T-helper 2 cell treated with Interferon-gamma antibody and Interleukin-4, amounts not matched to agents 100 ng/mL and 5 ng/mL, for 36 hours (primary cell): ENCODE measurements at places on chromosomes 4 and X. TPM values are rescaled to one million over a fixed set of nuclear protein-coding genes. Genes with fewer than 3 reads are reported as not detected.

HSD17B10 gene
- 125 and 128 TPM in 2 replicates for total RNA-seq

LIMCH1 gene
- not detected in 2 replicates for total RNA-seq

HELT gene
- total RNA-seq, result not detected in 2 replicates

VCX gene
- total RNA-seq, result not detected in 2 replicates

TAF9B gene
- 23.0 TPM in 2 replicates for total RNA-seq

PDE6B gene
- total RNA-seq, result 13.5 and 14.1 TPM in 2 replicates

BLOC1S4 gene
- total RNA-seq, result 15.3 and 17.4 TPM in 2 replicates

SULT1E1 gene
- total RNA-seq, result not detected in 2 replicates

PRDX4 gene
- total RNA-seq, result 25.3 and 25.5 TPM in 2 replicates

MTNR1A gene
- total RNA-seq, result not detected in 2 replicates

CNGA1 gene
- total RNA-seq, result not detected in 2 replicates

FAM13A gene
- total RNA-seq, result 8.3 and 8.6 TPM in 2 replicates

PAGE2B gene
- 0.36 TPM in 1 of 2 replicates, not detected in the other for total RNA-seq

IL15 gene
- 1.2 and 1.8 TPM in 2 replicates for total RNA-seq

DCTD gene
- total RNA-seq, result 79.8 and 81.7 TPM in 2 replicates

PLXNB3 gene
- total RNA-seq, result 1.2 and 1.9 TPM in 2 replicates

NXF2 gene
- not detected in 2 replicates for total RNA-seq

GPRASP3 gene
- 1.3 and 1.9 TPM in 2 replicates for total RNA-seq

ASB9 gene
- 0.77 and 1.2 TPM in 2 replicates for total RNA-seq

TMPRSS11F gene
- not detected in 2 replicates for total RNA-seq

TEX13D gene
- not detected in 2 replicates for total RNA-seq

KCNE5 gene
- 0.27 and 0.32 TPM in 2 replicates for total RNA-seq

SEC24D gene
- total RNA-seq, result 61.6 and 63.9 TPM in 2 replicates

SLC25A43 gene
- total RNA-seq, result 7.5 and 8.2 TPM in 2 replicates

ERAS gene
- total RNA-seq, result not detected in 2 replicates

FRAS1 gene
- not detected in 2 replicates for total RNA-seq
